ENCODE measurements at places on chromosomes 1 and 21.
A peak's percentile ranks its signal among the peaks of the same experiment; 100 is the strongest.

- no peak for DNase-seq
Measured at GRCh38 chr1:169610858-169611257, 19.1 kb downstream of the SELP start.

DNA sequence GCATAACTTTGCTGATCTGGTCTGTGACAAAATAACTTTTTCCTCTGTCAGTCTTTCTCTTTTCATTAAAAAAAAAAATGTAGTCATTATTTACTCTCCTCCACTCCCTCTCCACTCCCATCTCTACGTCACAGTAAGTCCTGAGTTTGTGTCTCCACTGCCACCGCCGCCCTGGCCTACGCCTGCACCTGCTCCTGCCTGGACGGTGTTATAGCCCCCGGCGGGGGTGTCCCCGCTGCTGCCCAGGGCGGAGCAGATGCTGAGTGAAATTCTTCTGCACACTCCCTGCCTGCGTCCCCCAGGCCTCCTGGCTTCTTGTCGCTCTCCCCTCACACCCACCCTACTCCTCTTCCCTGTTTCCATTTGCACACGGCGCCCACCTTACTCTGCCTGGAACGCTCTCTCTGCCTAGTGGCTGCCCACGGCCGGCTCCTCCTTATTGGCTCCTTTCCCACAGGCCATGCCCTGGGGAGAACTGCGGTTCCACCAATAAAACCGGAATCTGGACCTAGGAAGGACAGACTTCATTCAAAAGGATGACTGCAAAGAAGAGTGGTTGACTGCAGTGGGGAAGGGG lies 55.2 kb upstream of the C1orf174 start:
- peak; percentile 25 for DNase-seq

GRCh38 chr1:111487133-111487532 lies 13.3 kb downstream of the C1orf162 start:
- no peak for DNase-seq

DNA sequence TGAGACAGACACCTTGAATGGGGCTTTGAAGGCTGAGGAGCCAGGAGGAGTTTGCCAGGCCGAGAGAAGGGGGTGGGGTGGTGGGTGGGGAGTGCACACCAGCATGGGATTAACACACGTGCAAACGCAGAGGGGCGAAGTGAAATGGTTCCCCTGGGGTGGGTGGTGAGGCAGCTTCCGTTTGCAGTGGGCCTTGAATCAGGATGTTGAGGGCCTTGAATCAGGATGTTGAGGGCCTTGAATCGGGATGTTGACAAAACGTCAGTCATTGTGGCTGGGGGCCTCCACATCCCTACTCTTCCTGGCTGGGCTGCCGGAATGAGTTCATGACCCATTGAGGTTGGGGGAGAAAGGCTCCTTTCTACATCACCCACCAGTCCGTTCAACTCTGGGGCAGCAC lies 16.6 kb downstream of the LDLRAP1 start:
- no peak for DNase-seq

GRCh38 chr1:215877452-215877951 lies 310.4 kb downstream of the KCTD3 start:
- no peak for DNase-seq

DNA sequence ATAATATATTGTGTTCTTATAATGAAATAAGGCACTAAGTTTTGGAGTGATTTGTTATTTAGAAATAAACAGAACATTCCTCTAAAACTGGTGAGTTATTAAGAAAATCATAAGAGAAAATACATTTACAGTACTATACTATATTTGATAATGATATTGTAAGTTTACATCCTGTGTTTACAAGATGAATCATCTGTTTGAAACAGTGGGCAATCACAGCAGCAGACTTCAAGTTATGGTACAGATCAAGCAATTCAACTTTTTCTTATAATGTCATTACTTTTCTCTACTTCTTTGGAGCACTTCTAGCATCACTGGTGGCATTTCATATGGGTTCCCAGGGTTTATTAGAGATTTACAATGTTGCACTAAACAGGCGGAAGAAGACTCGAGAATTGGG lies 86.5 kb upstream of the BRINP3 start:
- DNase-seq = no peak
